Germinal center (tissue), 1 donor: ENCODE measurements at places on chromosomes 5 and 9.

DNA sequence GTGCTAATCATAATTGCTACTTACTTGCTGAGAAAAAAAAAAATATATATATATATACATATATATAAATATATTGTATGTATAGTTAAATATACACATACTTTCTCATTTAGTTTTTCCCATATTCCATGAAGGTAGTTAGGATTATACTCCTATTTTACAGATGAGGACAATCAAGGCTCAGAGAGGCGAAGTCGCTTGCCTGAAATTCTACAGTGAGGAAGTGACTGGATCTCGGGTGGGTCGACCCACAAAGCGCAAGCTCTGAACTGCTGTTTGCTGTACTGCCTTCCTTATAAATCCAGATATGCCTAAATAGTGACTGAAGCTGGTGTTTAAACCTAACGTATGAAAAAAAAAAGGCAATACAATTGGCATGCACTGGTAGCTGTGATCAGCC is 148.3 kb upstream of the TBC1D2 start:
- no peak for DNase-seq

DNA sequence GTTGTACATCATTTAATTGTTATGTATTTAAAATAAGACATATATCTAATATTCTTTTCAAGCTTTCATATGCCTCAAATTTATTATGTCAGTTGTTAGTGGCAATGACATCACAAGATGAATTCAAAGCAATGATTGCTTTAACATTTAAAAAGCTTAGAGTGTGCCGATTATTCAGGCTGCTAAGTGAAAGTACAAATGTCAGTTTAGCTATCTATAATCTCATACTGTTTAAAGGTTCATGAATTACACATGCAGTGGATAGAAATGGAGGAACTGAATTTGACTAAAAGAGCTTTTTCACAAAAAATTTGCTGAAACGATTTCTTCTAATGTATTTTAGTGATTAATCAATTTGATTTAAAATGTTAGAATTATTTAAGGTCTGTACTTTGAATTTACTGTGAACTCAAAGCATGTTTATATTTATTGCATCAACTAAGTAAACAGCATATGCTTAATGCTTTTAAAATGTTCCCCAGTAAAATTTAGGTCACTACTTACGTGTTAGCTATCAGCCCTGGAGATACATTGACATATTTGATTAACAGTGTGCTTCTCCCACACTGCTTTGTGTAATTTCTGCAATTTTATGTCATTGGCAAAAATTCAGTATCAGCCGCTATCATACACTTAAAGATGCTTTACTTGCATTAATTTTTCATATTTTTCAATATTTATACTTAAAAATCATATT is 334.9 kb downstream of the PARP8 start:
- no peak for DNase-seq

DNA sequence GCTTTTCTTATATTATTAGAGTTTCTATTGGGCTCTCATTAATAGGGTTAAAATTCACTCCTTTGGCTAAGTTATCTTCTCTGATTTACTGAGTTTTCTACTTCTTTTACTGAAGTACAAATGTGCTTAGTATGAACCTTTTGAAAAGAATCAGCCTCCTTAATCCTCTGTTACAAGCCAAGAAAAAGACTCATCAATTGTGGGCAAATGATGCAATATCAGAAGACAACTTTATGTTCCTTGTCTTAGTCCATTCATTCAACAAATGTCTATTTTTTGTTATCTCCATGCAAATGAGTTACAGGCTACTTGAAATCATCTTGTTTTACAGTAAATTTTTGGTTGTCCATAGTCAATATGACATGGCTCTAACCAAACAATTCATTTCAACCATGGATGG is 40.3 kb downstream of the SNCAIP start:
- DNase-seq = no peak

DNA sequence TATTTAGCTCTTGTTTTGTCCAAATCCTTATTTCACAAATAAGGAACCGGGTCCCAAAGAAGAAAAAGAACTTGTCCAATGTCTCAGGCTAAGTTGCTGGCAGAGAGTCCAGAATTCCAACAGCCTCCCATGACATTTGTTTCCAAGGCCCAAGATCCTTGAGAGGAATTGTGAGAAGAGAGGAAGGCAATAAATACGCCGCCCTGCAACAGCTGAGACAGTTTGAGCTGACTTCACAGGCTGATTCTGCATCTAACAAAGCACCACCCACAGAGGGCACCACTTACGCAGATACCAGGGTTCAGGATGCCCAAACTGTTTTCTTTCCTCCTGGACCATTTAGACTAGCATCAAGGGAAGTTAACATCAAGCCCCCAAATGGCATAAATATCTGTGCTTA is 211.3 kb downstream of the FAM114A2 start:
- DNase-seq = no peak

- no peak for DNase-seq
Observed at GRCh38 chr5:40495237-40495635, 184.5 kb upstream of the PTGER4 start.

DNA sequence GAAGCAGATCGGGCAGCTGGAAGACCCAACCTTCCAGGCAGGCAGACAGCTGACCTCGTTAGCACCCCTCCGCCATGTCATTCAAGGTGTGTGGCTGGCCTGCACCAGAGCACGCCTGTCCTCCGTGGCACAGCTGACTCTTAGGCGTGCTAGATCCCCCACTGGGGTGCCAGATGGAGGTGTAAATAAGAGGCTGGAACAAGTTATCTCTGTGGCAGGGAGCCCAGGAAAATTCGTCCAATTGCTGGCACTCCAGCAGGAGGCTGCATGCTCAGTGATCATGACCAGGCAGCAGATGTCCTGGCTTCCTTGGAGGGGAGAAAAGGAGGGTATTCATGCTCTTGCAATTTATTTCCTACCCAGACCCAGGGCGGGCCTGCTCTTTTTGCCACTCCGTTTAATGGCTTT is 7.8 kb upstream of the ALDOB start:
- DNase-seq = no peak
